ENCODE measurements at places on chromosomes 7 and 10. TPM values are rescaled to one million over a fixed set of nuclear protein-coding genes. Genes with fewer than 3 reads are reported as not detected.

The SHLD2 gene
- 37.1 TPM for total RNA-seq

The EPHA1 gene
- total RNA-seq, result not detected

The ZNF248 gene
- total RNA-seq, result 67.4 TPM

The AKR1C8 gene
- 0.78 TPM for total RNA-seq

The CPVL gene
- total RNA-seq, result 69.9 TPM

The NPC1L1 gene
- total RNA-seq, result 0.16 TPM

The TACC2 gene
- 16.1 TPM for total RNA-seq

The BTBD16 gene
- total RNA-seq, result not detected

The DOCK1 gene
- 18.6 TPM for total RNA-seq

The CCAR1 gene
- total RNA-seq, result 41.0 TPM

The STN1 gene
- 3.1 TPM for total RNA-seq

The ZC3HAV1L gene
- total RNA-seq, result 10.8 TPM

The TCAF2 gene
- 0.78 TPM for total RNA-seq

The LYZL1 gene
- total RNA-seq, result not detected

The PDIA4 gene
- total RNA-seq, result 69.6 TPM

The ST8SIA6 gene
- total RNA-seq, result 16.2 TPM

The MSS51 gene
- total RNA-seq, result 3.7 TPM

The SLC13A1 gene
- total RNA-seq, result not detected

The KCP gene
- 0.16 TPM for total RNA-seq

The WASHC2A gene
- total RNA-seq, result 34.9 TPM

The LRRC18 gene
- total RNA-seq, result not detected

The ANKRD7 gene
- 5.9 TPM for total RNA-seq

The SYNPO2L gene
- not detected for total RNA-seq

The TMEM140 gene
- total RNA-seq, result 0.62 TPM

The VWA2 gene
- 3.6 TPM for total RNA-seq

The SORCS1 gene
- total RNA-seq, result 40.6 TPM

The NAT16 gene
- 1.2 TPM for total RNA-seq

The DEPP1 gene
- 3.1 TPM for total RNA-seq

The SAMD8 gene
- total RNA-seq, result 83.1 TPM

The SVOPL gene
- total RNA-seq, result 0.78 TPM

The GBX1 gene
- total RNA-seq, result not detected

The PPP1R17 gene
- total RNA-seq, result 2.7 TPM

The SUMF2 gene
- total RNA-seq, result 71.3 TPM

The TRIM74 gene
- 0.47 TPM for total RNA-seq

The MORN4 gene
- total RNA-seq, result 36.8 TPM

The PLAC9 gene
- 1.6 TPM for total RNA-seq

The OR2A5 gene
- total RNA-seq, result not detected

The KEL gene
- 3.0 TPM for total RNA-seq
